HS-5 (cell line): ENCODE measurements at places on chromosomes 7 and 10.

DNA sequence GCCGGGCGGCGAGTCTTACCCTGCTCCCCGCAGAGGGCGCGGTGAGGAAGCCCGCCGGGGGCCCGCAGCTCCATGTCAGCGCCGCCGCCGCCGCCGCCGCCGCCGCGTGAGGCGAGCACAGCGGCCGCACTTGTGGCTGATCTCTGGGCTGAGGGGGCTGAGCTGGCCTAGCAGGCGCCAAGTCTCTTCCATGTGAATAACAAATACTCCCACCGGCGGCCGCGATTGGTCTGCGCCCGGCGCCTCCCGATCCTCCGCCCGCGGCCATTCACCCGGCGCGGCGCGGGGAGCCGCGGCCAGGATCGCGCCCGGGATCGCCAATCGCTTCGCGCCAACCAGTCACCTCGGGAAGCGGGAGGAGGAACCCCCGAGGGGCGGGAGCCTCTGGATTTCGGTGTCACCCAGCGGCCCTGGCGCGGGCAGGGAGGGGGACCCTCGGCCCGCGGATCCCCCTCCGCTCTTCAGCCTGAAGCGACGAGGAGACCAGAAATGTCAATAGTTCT lies at the start of gene GRM8:
TSS of gene GRM8 (minus strand) at position 164 of the 503 bp plus-strand sequence.
- DNase-seq, result no peak

- peak; percentile 92 for DNase-seq
Observed at GRCh38 chr7:2873686-2874551, 29.8 kb upstream of the GNA12 start.

DNA sequence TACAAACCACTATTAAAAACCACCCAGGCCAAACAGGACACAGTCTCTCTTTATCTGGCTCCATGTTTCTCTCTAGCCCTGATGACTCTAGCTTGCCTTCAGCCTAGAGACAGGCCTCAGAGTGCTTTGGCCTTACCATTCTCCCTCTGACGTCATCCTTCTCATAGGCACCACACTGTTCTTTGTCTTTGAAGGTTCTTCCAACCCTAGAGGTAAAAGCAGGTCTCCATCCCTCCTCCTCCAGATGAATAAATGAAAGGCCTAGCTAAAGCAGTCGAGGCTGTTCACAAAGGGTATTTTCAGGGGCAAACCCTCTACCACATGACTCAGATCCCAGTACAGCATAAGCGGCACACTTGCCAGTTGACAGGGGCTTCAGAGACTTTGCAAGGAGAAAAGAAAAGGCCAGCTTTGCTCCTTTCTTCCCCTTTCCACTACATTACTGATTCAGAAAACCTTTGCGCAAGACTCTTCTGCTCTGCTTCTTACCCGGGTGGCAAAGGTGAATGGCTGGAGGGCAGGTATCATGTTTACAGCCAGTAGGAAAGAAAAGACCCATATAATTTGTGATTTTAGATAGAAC lies 14.8 kb downstream of the NFE2L3 start:
- no peak for DNase-seq

DNA sequence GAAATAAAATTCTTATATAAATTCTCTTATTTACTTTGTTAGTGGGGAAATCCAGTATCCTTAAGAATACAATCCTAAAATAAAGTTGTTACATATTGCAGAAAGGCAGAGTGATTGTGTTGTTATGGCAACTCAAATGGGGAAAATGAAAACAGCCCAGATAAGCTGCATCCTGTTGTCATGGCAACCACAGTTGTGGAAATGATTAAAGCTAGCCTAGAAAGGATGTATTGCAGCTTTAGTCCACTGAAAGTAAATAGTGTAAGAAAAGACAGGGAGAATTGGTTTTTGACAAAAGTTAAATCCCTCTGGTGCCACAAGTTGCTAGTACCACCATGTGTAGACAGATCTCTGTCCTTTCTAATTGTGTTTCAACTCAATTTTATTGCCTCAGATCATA lies 43.2 kb downstream of the BTRC start:
- DNase-seq, result peak; percentile 9

GRCh38 chr7:16528520-16528919 lies 1.9 kb downstream of the LRRC72 start:
- DNase-seq, result no peak

DNA sequence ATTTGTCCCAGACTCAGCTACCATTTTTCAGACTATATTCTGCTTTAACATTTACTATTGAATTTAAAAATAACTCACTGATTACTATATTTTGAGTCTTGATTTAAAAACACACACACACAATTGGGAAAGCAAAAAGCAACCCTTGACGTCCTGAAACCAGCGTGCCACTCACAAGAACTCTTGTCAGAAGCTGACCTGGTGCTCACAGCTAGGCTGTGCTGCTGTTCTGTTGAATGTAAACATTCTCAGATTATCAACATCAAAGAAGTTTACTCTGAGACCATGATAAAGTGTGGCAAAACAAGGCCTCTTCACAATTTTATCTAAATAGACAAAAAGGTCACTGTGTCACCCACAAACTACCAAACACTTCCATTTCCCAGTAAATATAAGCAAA lies 62.6 kb upstream of the CACNA2D1 start:
- no peak for DNase-seq
